Motor neuron (in vitro differentiated cells): ENCODE measurements at places on chromosomes 5 and 9. TPM values are rescaled to one million over a fixed set of nuclear protein-coding genes. Genes with fewer than 3 reads are reported as not detected.
A peak's percentile ranks its signal among the peaks of the same experiment; 100 is the strongest.

NOXA1 gene
- total RNA-seq, result 0.15 TPM in 1 of 2 replicates, not detected in the other

THG1L gene
- total RNA-seq, result 20.6 and 20.7 TPM in 2 replicates

ADAMTS6 gene
- total RNA-seq, result 5.1 and 6.3 TPM in 2 replicates

DNA sequence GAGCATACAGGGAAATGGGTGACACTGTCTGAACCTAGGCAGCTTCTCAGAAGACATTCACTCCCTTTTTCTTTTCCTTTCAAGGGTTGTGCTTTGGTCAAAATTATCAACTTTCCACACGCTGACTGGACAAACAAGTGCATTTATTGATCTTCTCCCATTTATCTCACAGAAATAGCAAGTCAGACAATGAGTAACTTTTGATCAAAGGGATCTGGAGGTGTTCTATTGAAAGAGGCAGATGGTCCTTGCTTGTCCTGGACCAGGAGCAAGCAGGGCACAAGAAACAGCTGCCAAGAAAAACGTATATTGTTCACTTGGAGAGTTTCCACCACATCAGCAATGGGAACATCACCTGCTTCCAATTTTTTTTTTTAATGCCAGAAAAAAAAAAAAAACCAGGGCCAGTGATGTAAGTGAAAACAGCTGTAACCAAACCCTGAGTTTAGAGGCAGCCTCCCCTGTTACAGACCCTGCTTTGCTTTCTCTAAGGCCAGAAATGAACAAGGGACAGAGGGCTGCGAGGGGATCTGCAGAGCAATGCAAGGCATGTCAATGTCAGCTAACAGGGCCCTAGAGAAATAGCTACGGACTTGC is 79.8 kb downstream of the NIPSNAP3B start:
- no peak for ATAC-seq

SNCAIP gene
- total RNA-seq, result 16.5 and 22.3 TPM in 2 replicates

GRCh38 chr9:5375790-5376477 is 36.3 kb upstream of the RLN1 start:
- peak; percentile 35 for ATAC-seq

- ATAC-seq, result peak; percentile 13
These were observed 1.2 kb upstream of the NSD1 start for GRCh38 chr5:177132136-177133095.

GRCh38 chr9:76521244-76521681 is 62.3 kb downstream of the GCNT1 start:
- ATAC-seq, result peak; percentile 60

DNA sequence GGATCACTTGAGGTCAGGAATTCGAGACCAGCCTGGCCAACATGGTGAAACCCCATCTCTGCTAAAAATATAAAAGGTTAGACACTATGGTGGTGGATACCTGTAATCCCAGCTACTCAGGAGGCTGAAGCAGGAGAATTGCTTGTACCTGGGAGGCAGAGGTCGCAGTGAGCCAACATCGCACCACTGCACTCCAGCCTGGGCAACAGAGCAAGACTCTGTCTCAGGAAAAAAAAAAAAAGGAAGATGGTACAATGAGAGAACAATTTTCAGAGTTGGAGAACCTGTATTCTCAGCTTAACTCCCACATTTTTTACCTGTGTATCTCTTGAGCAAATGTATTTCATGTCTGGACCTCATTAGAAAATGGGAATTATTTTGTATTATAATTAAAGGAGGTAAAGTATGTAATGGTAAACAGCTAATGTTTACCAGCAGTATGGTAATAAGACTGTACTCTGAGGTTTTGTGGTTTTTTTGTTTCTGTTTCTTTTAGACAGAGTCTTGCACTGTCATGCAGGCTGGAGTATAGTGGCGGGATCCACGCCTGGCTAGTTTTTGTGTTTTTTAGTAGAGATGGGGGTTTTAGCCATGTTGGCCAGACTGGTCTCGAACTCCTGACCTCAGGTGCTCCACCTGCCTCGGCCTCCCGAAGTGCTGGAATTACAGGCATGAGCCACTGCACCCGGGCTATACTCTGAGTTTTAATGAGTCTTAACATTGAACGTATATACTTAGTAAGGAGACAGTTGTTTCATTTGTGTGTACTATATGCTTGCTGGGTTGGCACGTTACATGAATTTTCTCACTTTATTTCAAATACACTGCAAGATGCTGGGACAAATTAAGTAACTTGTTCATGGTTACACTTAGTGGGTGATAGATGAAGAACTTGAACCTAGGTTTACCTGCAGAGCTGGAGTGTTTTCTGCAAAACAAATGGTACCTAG is 16.2 kb downstream of the UHRF2 start:
- no peak for ATAC-seq

GRCh38 chr5:176535664-176536131 is 1.5 kb downstream of the RNF44 start:
- no peak for ATAC-seq

- ATAC-seq, result no peak
These were observed 169.4 kb downstream of the PAPPA start for GRCh38 chr9:116323012-116323411.

DNA sequence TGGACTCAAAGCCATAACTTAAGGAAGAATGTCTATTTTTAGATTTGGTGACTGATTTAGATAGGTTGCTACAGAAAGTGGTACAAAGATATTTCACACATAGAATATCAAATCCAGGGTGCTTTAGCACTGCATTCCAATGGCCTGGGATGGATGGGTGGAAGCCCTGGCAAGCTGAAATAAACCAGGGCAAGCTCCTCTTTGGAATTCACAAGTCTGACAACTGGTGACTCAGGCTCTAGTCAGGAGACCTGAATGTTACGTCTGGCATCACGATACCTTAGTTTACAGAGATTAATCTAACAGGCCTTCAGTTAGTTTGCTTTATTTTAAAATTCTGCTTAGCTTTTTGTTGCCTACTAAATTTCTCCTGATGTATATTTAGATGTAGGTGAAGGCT is 144.0 kb downstream of the TMC1 start:
- ATAC-seq, result no peak
